CD4-positive, alpha-beta T cell treated with Interleukin-2 at 100 ng/mL for 4 hours (primary cell): ENCODE measurements at places on chromosomes 1 and 21.

GRCh38 chr1:177451191-177451590 lies 280.4 kb downstream of the BRINP2 start:
- DNase-seq: no peak

DNA sequence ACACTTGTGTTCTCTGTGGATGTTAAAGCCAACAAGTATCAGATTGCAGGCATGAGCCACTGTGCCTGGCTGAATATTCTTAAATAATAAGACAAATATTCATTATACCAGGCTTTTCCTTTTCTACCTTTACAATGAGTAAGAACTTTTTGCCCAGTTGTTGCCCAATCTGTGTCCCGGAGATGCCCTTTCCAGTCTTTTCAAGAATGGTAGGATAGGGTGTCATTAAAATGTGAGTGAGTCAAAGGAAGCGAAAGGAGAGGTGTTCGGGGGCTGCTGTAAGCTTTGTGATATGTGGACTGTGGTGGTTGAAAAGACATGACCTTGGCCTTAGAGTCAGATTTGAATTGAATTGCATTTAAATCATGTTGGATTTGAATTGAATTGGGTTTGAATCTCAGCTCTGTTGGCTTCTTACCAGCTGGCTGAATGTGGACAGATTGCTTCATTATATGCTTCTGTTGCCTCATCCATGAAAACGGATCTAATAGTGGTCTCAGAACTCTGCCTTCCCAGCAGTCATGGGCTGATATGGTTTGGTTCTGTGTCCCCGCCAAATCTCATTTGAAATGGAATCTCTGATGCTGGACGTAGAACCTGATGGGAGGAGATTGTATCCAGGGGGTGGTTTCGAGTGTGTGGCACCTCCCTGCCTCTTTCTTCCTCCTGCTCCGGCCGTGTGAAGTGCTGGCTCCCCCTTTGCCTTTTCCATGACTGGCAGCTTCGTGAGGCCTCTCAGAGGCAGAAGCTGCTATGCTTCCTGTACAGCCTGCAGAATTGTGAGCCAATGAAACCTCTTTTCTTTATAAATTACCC lies 22.7 kb upstream of the AADACL3 start:
- DNase-seq: no peak

GRCh38 chr1:53600001-53600400 lies 139.0 kb downstream of the GLIS1 start:
- DNase-seq: no peak

- DNase-seq: no peak
Measured at GRCh38 chr1:14741082-14741481, 142.6 kb downstream of the KAZN start.

- no peak for DNase-seq
Measured at GRCh38 chr21:38092051-38092450, 164.7 kb upstream of the KCNJ15 start.

DNA sequence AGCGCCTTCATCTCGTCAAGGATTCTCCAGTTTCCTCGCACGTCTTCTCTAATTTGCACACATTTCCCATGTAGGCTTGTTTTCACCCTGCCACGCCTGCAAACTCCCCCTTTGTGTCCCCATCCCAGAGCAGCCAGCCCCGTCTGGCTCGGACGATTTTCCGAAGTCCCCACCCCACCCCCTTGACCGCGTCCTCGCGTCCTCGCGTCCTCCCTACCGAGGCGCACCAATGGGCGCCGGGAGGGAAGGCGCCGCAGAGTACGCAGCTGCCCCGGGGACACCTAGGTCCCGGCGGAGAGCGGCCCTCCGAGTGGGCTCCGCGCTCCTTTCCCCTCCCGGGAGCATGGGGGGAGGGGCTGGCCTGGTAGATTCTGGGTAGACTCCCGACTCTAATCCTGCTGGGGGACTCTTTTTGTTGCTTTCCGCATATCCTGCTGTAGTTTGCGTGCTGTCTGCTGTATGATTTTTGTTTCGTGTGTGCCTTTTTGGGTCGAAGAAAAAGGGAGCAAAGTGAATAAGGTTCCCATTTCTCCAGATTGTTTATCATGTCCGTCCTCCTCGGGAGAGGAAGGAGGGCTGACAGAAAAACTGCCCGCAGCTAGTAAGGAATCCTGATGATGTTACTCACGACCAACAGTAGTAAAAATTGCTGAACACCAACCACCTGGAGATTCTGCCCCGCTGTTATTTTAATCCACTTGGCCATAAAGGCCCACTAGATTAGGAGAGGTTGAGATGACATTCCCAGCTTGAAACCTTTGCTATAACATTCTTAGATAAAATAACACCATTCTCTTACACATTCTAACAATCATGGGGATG lies 1.5 kb downstream of the CACHD1 start:
- no peak for DNase-seq
